Left lung (tissue), 14 donors: ENCODE measurements at places on chromosomes 1 and 21.

DNA sequence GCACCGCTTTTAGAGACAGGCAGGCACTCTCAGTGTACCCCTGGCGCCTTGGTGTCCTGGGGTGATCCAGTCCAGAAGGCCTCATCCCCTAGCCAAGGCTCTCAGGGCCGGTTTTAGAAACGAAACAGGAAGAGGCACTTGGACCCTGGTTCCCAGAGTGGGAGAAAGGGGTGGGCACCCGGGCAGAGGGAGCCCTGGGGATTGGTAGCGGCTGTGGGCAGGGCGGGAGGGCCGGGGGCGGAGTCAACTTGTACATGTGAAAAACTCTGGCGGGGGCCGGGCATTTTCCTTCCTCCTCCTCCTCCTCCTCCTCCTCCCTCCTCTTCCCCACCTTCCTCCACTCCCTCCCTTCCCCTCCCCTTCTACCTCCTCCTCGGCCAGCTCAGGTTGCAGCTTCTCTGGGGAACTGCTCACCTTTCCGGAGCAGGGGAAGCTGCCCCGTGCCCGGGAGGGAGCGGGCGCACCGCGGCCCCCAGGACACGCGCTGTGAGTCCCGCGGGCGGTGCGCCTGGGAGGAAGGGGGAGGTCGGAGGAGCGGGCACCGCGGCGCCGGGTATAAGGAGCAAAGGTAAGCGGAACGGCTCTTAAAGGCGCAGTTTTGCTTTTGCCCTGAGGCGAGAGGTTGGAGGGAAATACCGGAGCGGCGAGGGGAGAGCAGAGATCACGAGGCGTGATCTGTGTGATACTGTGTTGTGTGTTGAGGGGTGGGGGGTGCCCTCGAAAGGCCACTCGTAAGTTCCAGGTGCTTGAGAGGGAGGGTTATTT lies at the start of gene CDK18:
Gene CDK18 (plus strand): TSS at position 359 of the 765 bp plus-strand sequence. CDS start 18,499 bp downstream, outside the sequence.
- peak; percentile 87 for DNase-seq

- peak; percentile 60 for DNase-seq
Observed at GRCh38 chr1:144551543-144552424, 40.9 kb upstream of the PPIAL4F start.

GRCh38 chr1:17287130-17287776 lies 20.7 kb upstream of the PADI4 start:
- DNase-seq: no peak

DNA sequence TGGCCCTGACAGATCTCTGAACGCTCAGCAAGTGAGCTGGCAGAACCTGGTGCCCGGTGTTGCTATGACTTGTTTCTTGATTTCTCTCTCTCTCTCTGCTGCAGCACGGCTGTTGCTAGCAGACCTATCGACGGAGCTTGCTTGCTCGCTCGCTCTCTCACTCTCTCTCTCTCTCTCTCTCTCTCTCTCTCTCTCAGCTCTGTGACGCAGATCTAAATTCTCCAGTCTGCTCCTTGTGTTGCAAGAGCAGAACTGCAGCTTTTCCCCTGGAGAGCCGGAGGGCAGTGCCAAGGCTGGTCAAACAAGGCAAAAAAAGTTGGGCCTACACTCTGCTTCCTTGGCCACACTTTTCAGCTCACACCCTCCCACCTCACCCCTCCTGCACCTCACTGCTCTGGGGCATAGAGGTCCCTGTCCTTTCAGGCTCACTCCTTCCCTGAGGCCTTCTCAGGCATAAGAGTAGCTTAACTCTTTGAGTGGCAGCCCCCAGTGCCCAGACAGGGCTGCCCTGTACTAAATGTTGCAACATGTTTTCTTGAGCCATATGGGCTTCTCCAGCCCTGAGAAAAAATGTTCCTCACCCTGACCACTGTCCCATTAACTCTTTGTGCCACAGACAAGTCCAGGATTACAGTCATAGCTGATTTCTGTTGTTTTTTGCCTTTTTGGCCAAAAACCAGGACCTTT lies 72.2 kb downstream of the CD46 start:
- peak; percentile 80 for DNase-seq
